Bone marrow (tissue), 2 donors: ENCODE measurements at places on chromosomes 2 and 18.

DNA sequence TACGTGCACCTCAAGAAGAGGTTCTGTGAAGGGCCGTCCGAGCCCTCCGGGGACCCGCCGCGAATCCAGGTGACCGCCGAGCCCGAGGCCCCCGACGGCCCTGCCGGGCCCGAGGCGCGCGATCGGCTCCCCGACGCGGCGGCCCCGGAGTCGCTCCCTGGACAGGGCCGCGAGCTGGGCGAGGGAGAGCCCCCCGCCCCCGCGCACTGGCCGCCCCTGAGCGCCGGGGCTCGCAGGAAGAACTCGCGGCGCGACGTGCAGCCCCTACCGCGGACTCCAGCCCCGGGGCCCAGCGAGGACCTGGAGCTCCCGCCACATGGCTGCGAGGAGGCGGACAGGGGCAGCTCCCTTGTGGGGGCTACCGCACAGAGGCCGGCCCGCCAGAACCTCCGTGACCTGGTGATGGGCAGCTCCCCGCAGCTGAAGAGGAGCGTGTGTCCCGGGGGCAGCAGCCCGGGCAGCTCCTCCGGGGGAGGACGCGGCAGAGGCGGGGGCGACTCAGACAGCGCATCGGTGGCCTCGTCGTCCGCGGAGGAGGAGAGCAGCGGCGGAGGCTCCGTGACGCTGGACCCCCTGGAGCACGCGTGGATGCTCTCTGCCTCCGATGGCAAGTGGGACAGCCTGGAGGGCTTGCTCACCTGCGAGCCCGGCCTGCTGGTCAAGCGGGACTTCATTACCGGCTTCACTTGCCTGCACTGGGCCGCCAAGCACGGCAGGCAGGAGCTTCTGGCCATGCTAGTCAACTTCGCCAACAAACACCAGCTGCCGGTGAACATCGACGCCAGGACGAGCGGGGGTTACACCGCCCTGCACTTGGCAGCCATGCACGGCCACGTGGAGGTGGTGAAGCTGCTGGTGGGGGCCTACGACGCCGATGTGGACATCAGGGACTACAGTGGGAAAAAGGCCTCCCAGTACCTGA, 812 bp downstream of the SOWAHC start:
- DNase-seq = no peak

DNA sequence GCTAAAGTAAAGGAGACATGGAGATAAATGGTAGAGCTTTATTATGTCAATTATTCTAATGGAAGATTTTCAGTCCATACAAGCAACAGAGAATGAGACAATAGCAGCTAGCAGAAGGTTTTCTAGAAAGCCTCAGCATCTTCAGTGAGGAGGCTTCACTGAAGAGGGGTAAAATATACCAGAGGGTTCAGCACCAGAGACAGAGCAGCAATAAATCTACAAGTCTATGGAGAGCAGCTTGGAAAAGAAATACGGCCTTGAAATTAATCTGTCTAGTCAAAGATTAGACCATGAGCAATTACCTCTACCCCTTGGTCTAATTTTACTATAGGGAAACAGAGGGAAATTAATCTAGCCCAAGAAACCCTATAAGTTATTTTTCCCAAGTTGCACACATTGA, 185.7 kb upstream of the CRIM1 start:
- no peak for DNase-seq

DNA sequence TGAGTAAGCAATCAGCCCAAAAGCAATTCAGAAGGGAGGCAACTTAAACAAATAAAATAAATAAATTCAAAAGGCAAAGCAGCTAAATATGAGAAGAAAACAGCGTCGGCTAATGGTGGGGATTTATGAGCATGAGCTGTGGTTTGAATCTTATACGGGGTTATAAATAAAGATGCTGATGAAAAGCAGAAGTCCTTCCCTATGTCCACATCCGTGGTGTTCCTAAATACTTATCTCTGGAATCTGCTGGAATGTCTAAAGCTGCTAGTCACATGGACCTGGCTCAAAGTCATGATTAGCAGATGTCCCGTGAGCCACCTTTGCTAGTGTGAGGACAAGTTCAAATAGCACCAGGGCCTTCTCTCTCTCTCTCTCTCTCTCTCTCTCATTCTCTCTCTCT, 33.8 kb downstream of the SMIM21 start:
- DNase-seq = no peak

DNA sequence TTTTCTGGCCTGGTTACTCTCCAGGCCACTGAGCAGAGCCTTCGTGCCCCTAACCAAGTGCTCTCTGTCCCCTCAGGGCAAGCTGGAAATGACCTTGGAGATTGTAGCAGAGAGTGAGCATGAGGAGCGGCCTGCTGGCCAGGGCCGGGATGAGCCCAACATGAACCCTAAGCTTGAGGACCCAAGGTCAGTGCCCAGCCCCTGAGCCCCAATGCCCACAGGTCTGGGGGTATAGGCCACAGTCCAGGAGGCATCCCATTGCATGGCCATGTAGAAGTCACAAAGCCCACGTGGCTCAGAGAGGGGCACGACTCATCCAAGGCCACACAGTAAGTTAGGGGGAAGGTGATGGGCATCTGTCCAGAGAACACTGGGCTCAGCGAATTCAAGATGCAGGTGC, 227.6 kb downstream of the DYSF start:
- no peak for DNase-seq

DNA sequence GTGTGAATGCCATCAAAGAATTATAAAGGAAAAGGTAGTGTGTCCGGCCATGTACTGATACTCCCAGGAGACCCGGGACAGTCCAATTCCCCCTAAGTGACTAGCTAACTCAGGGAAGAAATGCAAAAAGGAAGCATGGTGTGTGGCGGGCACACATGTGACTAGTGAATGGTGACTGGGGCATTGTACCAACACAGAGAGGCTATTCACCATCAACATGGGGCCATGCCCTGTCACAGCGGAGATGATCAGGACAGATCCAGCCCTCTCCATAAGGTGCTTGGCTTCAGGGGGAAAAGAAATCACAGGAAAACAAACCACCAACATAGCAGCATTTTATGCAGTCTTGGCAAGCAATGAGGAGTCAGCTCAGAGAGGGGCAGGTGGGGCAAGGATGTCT, 34.3 kb downstream of the FAM168B start:
- DNase-seq = no peak

DNA sequence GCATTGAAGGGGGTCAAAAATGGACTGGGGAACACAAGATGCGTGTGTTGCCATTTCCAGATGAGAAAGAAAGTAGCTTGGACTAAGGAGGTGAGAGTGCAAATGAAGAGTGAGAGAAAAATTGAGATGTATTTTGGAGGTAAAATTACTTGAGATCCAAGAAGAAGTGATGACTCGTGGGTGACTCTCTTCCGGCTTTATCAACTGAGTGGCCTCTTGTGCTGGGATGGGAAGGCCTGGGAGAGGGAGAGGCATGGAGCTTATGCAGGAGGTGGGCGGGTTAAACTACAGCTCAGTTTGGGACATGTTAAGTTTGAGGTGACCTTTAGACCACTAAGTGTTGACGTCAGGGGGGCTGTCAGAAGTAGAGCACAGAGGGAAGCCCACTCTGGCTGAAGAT, 34.9 kb downstream of the SULT1C2 start:
- no peak for DNase-seq

DNA sequence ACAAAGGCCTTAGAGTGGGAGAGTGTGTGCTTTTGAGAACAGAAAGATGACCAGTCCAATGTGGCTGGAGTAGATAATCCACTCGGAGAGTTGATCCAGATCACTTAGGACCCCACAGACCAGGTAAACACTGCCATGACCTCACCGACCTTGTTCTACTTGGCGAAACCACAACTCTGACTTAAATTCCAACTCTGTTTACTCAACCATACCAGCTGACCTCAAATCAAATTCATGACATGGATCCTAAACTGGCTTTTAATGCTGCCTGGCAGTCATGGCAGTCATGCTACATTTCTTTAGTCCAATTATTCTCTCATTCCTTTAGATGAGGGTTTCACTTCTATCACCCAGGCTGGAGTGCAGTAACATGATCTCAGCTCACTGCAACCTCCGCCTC, 347.1 kb upstream of the FAM98A start:
- DNase-seq = no peak
